CD4-positive, alpha-beta T cell (primary cell): ENCODE measurements at places on chromosomes 6 and 20.
A peak's percentile ranks its signal among the peaks of the same experiment; 100 is the strongest.

- DNase-seq = peak; percentile 42
These were observed 4.6 kb downstream of the OR2H2 start for GRCh38 chr6:29589423-29590048.

DNA sequence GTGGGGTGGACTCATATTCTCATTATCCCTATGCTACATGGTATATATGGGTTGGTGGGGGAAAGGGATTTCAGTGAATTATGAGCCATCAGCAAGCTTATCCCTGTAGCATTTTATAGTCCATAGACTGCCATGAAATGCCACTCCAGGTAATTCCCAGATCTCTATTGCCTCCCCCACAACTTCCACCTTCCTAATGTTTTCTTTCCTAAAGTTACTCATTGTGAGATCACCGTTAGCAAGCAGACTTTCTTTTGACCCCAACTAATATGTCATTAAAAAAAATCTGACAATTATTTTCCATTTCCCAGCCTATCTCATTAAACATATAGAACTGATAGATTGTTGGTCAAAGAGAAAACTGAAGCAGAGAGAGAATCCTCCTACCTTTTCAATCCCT lies 40.7 kb upstream of the TBX18 start:
- DNase-seq = no peak

- no peak for DNase-seq
These were observed 74.6 kb upstream of the THBS2 start for GRCh38 chr6:169328112-169328801.

DNA sequence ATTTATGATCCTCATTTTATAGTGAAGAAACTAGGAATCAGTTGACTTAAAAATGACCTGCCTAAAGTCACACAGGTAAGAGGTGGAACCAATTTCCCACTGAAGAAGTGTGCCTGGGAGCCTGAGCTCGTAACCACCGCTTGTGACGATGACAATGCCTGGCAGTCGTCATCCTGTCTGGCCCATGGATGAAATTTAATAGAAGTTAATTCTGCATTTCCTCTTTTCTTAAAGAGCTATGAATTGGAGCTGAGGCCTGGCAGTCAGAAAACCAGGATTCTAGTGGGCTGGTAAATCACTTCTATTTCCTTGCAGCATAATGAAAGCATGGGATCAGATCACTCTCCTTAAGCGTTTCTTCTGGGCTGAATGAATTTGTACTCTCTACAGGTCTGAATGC lies 200.0 kb upstream of the SGK1 start:
- DNase-seq = no peak

GRCh38 chr20:14800707-14801425 lies 463.5 kb upstream of the FLRT3 start:
- no peak for DNase-seq
